Progenitor cell of endocrine pancreas (in vitro differentiated cells): ENCODE measurements at places on chromosomes 6 and 20.

- no peaks in the 10 kb centered on the region for H3K36me3 ChIP-seq
- no peak overlapping the region for H3K27ac ChIP-seq
- H3K27me3 ChIP-seq: no peaks in the 10 kb centered on the region
- H3K4me3 ChIP-seq: no peak overlapping the region
- no peak for DNase-seq
- H3K4me1 ChIP-seq: no peaks in the 10 kb centered on the region
Observed at GRCh38 chr20:3996399-3996798, 19.0 kb downstream of the RNF24 start.

- peaks cover 9% of the 10 kb centered on the region for H3K4me1 ChIP-seq
- H3K36me3 ChIP-seq: peaks cover 8% of the 10 kb centered on the region
- DNase-seq: no peak
- H3K4me3 ChIP-seq: no peak overlapping the region
- no peaks in the 10 kb centered on the region for H3K27me3 ChIP-seq
Observed at GRCh38 chr20:5786930-5787795, 37.0 kb downstream of the SHLD1 start.

GRCh38 chr20:9019833-9020232 is 49.1 kb upstream of the PLCB4 start:
- DNase-seq: no peak
- H3K27me3 ChIP-seq: no peaks in the 10 kb centered on the region
- no peak overlapping the region for H3K4me3 ChIP-seq
- H3K4me1 ChIP-seq: no peaks in the 10 kb centered on the region

DNA sequence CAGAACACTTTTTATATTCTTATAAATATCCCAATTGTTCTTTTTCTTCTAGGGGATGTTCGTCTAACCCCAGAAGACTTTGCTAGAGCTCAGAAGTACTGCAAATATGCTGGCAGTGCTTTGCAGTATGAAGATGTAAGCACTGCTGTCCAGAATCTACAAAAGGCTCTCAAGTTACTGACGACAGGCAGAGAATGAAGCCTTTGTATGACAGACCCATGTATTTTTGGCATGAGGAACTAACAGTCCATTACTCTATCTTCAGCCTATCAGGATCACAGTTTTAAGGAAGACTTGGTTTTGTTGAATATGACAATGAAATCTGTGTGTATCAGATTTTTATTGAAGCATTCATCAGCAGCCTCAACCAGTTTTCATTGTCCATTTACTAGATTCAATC is 71.4 kb downstream of the VTA1 start:
- H3K4me1 ChIP-seq: no peaks in the 10 kb centered on the region
- no peaks in the 10 kb centered on the region for H3K27me3 ChIP-seq
- DNase-seq: no peak
- H3K27ac ChIP-seq: no peak overlapping the region

DNA sequence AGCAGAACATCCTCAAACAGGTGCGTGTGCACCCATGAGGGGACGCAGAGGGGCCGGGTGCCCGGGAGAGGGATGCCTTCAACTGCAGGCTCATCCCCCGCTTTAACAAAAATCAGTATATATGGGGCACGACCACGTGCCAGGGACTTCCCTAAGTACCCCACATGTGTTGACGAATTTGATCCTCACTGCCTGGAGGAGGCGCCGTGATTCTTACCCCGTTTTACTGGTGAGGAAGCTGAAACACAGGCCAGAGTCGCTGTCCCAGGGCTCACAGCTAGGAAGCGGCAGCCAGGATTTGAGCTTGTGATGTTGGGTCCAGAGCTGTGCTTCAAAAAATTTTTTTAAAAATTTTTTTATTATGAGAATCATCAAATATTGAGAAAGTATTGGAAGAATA is 44.8 kb downstream of the ITPR3 start:
- no peaks in the 10 kb centered on the region for H3K36me3 ChIP-seq
- no peak for DNase-seq
- no peaks in the 10 kb centered on the region for H3K27me3 ChIP-seq
- H3K4me3 ChIP-seq: no peak overlapping the region
- no peak overlapping the region for H3K27ac ChIP-seq

GRCh38 chr6:135921188-135921587 is 69.7 kb downstream of the PDE7B start:
- no peaks in the 10 kb centered on the region for H3K27me3 ChIP-seq
- H3K4me3 ChIP-seq: no peak overlapping the region
- no peak for DNase-seq
- no peaks in the 10 kb centered on the region for H3K36me3 ChIP-seq

GRCh38 chr6:127182501-127182900 is 64.0 kb downstream of the RSPO3 start:
- no peaks in the 10 kb centered on the region for H3K36me3 ChIP-seq
- no peak for DNase-seq
- H3K27ac ChIP-seq: no peak overlapping the region
- H3K27me3 ChIP-seq: no peaks in the 10 kb centered on the region

DNA sequence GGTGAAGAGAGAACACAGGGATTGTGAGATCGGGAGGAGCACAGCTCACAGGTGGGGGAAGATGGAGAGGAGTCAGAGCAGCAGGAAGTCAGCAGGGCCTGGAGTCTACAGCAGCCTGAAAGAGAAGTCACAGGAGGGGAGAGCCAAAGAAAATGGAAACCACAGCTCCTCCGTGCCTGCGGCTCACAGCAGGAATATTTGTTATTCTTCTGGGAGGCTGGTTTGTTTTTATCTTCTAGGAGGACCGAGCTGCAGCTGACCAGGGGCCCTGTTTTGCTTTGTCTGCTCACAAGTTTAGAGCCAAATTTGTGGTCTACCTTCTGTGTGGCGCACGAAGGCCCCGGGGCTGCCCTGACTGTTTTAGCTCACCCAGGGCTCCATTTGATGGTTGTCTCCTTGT is 81.8 kb downstream of the CLIC5 start:
- peaks cover 5% of the 10 kb centered on the region for H3K4me1 ChIP-seq
- no peak overlapping the region for H3K4me3 ChIP-seq
- H3K27ac ChIP-seq: no peak overlapping the region
- no peak for DNase-seq

DNA sequence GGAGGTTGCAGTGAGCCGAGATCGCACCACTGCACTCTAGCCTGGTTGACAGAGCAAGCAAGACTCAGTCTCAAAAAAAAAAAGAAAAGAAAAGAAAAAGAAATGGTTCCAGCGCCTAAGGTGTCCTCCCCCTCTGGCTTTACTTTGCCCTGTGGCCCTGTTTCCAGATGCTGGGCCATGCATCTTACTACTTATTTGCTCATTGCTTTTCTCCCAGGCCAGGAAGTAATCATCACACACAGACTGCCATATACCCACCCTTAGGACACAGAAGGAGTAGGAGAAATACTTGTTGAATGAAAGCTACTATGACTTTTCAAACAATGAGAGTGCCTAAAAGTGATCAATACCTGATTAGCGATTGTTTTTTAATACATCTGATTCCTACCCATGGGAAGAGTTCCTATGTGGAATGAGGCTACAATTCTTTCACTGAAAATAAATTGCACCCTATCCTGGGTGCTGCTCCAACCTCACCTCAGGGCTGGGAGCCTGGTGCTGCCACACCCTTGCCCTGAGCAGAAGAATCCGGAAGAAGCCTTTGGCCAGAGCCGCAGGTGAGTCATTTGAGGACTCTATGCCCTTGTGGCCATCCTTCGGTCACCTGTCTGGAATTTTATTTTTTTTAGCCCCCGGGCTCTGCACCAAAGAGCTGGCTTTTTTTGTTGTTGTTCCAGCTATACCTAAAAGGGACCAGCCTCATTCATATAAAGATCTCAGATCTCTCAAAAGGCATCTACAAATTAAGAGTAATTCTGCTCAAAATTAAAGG is 22.7 kb upstream of the TFAP2C start:
- H3K4me1 ChIP-seq: peaks cover 8% of the 10 kb centered on the region
- H3K4me3 ChIP-seq: no peak overlapping the region

GRCh38 chr20:46202766-46203509 is 84.8 kb downstream of the CD40 start:
- no peaks in the 10 kb centered on the region for H3K4me1 ChIP-seq
- H3K36me3 ChIP-seq: no peaks in the 10 kb centered on the region
- peaks cover 53% of the 10 kb centered on the region for H3K27me3 ChIP-seq

- peaks cover 4% of the 10 kb centered on the region for H3K4me1 ChIP-seq
- peaks cover 12% of the 10 kb centered on the region for H3K36me3 ChIP-seq
- DNase-seq: no peak
- no peak overlapping the region for H3K4me3 ChIP-seq
- no peaks in the 10 kb centered on the region for H3K27me3 ChIP-seq
Observed at GRCh38 chr6:85660181-85660611, 17.5 kb upstream of the SYNCRIP start.

- H3K4me1 ChIP-seq: peaks cover 14% of the 10 kb centered on the region
- H3K27me3 ChIP-seq: no peaks in the 10 kb centered on the region
- H3K4me3 ChIP-seq: peak overlapping the region; percentile 83
- H3K36me3 ChIP-seq: peaks cover 7% of the 10 kb centered on the region
Observed at GRCh38 chr6:21587961-21588480, 5.5 kb upstream of the SOX4 start.

DNA sequence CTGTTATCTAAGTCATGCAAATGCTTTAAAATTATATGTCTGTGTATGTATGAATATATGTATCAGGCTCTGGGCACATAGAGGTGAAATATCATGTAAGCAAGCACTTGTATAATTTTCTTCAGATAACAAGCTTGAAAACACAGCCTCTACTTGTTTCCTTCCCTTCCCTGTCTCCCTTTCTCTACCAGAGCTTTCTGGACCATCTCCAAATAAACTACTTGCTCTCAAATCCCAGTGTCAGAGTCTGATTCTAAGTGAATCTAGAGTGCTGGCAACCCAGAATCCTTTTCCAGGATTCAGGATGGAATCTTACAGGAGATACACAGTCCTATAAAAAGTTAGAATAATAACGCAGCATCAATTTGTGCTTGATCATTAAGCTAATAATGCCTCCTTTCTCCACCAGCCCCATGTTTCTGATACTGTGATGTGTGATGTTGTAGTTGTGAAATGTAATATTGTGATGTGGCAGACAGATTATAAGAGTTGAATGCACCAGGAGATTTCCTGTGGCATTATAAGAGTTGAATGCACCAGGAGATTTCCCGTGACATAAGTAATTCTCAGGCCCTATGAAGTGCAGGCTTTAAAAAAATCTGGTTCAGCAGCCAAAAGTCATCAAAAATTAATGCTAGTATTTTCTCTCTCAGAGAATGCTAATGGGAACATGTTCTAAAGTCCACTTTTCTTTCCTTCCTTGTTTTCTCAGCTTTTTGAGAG is 89.6 kb downstream of the PCSK2 start:
- H3K27ac ChIP-seq: no peak overlapping the region
- no peaks in the 10 kb centered on the region for H3K36me3 ChIP-seq
- H3K4me1 ChIP-seq: peaks cover 42% of the 10 kb centered on the region
- no peak overlapping the region for H3K4me3 ChIP-seq
- DNase-seq: no peak
- H3K27me3 ChIP-seq: peaks cover 32% of the 10 kb centered on the region

DNA sequence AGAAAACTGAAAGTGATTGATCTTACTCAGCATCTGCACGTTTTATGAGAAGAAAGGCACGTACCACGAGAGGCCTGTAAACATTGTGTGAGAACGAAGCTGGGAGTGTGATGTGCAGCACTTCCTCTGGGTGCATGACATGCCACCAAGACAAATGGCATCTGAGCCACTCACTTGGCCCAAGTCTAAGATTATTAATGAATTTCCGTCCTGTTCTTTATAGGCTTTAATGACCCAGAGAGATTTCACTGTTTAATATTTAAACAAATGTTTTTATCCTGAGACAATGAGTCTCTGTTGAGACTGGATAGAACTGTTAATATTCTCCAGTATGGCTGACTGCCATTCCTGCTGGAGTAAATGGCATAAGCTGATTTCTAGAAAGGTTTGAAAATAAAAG is 172.6 kb upstream of the PHACTR1 start:
- peaks cover 3% of the 10 kb centered on the region for H3K36me3 ChIP-seq
- H3K27me3 ChIP-seq: no peaks in the 10 kb centered on the region
- peaks cover 20% of the 10 kb centered on the region for H3K4me1 ChIP-seq
- no peak for DNase-seq
- peak overlapping the region; percentile 85 for H3K27ac ChIP-seq

DNA sequence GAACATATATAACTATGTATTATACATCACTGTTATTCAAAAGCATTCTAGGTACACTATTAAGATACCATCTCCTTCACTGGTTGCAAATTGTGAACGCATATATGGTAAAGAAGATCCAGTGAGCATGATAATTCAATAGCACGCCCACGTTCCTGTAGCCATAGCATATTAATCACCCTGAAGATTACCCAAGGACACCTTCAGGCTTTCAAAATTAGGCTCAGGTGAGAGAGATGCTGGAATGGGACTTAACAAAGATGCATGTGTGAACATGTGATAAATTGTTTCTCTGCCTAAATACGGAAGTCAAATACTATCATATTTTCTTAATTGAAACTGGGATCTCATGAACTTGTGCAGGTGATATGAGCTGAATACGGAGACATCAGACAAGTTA is 303.5 kb downstream of the PTPRK start:
- DNase-seq: no peak
- no peak overlapping the region for H3K4me3 ChIP-seq
- no peaks in the 10 kb centered on the region for H3K27me3 ChIP-seq

DNA sequence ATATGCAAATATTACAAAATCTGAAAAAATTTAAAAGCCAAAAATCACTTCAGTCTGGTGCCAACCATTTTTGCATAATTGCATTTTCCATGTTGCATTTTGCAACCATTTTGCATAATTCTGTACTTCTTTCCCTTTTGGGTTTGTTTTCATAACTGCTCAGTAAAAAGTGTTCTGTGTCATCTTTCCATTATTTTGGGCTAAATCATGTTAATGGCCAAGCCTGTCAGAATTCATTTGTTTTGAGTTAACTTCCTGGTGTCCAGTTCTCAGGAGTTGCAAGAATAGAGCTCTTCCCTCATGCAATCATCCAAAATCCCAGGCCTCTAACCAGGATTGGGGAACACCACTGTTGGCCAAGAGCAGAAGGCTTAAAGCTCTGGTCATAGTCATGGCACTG is 133.6 kb downstream of the MTHFD1L start:
- H3K27ac ChIP-seq: no peak overlapping the region
- DNase-seq: no peak
- H3K27me3 ChIP-seq: no peaks in the 10 kb centered on the region
- H3K4me1 ChIP-seq: no peaks in the 10 kb centered on the region
- H3K36me3 ChIP-seq: peaks cover 15% of the 10 kb centered on the region

DNA sequence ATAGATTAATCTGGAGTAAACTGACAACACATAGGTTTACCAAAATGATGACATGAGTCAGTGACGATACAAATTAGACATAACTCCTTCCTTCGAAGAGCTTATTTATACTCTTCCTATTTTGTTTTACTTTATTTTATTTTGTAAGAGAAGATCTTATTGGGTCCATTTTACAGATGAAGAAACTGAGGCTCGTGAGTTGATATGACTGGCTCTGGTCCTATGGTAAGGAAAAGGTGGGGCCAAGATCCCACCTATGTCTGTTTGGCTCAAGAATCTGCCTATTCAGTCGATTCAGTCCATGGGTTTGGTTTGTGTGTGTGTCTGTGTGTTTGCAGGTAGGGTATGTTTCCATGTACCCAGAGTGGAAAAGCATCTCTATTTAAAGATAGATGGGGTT is 8.4 kb upstream of the R3HDML start:
- no peaks in the 10 kb centered on the region for H3K36me3 ChIP-seq
- peak overlapping the region; percentile 1 for H3K27ac ChIP-seq
- peaks cover 3% of the 10 kb centered on the region for H3K27me3 ChIP-seq
- H3K4me1 ChIP-seq: no peaks in the 10 kb centered on the region
